Dorsolateral prefrontal cortex (tissue), 122 donors: ENCODE measurements at places on chromosomes 5 and 9. TPM values are rescaled to one million over a fixed set of nuclear protein-coding genes. Genes with fewer than 3 reads are reported as not detected.

DNA sequence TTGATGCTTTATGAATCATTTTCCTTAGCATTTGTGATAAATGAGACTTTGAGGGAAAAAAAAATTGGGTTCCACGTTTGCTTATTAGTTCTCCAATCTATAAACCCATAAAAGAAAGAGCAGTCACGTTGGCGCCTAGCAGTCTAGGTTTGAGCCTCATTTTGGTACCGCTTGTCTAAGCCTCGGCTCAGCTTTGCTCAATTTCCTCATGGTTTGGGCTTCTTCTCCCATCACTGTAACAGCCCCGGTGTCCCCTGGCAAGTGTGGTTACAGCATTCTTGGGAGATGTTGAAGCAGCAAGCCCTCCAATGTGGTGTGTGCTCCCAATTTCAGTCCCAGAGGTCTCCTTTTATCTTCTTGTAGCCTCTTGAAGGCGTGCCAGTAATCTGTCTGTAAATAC, 578.4 kb downstream of the CDK5RAP2 start:
- no peak for DNase-seq

DNA sequence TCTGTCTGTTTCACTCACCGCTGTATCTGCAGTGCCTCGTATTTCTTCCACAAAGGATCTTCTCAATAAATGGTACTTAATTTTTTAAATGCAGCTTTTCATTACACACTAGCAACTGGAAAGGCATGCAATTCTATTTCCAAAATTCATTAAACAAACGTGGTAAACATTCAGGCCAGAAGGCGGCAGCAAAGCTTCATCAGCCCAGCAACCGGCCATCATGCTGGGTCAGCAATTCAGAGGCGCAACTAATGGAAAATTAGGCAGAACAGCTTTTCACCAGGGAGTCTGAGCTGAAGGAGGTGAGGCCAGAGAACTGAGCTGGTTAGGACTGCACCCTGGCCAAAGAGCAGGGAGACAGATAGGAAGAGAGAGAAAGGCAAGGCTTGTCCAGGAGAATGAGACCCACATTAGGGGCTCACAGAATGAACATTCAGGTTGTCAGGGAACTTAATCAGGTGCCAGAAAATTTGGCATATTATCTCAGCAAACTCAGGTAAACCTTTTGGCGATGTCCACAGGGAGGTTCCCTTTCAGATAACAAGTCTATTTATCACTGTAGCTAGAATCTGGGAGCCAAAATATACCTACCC, 17.7 kb upstream of the RNF180 start:
- DNase-seq: peak; percentile 56

- DNase-seq: no peak
These were observed 16.5 kb downstream of the LVRN start for GRCh38 chr5:115978779-115979178.

DNA sequence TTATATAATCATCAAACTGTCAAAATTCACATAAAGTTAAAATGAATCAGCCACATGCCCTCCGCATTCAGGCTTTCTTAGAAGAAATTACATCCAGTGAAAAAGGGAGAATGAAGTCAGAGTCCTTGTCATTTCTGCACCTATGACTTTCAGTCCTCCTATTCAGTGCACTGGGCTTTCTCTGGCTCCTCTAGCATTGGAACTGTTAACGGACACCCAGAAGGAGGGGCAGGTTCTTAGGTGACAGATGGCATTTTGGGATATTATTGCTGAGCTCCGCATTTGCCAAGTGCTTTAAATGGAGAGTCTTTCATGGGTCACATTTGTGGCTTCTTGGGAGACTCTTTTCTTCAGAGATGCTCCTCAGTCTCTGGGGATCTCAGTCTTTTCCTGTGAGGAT, 40.0 kb downstream of the ADAMTS19 start:
- no peak for DNase-seq

- DNase-seq: no peak
These were observed 109.4 kb downstream of the ASTN2 start for GRCh38 chr9:117305454-117305853.

GRCh38 chr5:167332309-167332708, 959.1 kb upstream of the WWC1 start:
- no peak for DNase-seq

DNA sequence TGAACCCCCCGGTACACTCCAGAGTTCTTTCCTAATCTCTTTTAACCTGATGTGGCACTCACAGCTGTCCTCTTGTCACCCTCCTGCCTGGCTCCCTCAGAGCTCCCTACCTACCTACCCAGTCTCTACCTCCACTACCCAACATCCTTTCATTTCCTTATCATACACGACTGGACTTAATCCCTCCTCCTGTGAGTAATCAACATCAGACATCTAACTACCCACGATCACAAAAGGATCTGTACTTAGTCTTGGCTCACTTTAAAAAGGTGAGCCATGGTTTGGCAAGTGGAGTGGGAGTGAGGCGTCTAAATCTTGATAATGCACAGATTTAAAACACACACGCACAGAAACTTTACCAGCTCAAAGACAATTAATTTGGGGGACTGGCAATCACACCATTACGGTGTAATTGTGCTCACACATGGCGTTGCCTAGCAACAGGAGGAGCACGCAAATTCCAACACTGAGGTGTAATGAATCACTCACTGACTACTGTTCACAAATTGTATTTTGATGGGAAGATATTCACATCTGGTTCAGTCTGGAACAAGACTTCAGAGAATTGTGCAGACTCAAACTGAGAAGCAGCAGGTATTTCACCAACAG, 235.9 kb downstream of the EPB41L4A start:
- DNase-seq: no peak

DNA sequence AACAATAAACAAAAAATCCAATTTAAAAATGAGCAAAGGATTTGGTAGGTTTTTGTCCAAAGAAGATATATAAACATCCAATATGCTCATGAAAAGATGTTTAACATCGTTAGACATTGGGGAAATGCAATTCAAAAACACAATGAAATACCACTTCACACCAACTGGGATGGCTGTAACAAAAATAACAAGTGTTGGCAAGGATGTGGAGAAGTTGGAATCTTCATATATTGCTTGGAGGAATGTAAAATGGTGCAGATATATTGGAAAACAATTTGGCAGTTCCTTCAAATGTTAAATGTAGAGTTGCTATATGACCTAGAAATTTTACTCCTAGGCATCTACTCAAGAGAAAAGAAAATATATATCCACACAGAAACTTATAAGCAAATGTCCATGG, 224.3 kb downstream of the AUH start:
- DNase-seq: no peak

The CCL28 gene
- total RNA-seq: 1.3 TPM

The PCDHB6 gene
- total RNA-seq: 8.6 TPM
